ENCODE measurements at places on chromosomes 1 and 21.

DNA sequence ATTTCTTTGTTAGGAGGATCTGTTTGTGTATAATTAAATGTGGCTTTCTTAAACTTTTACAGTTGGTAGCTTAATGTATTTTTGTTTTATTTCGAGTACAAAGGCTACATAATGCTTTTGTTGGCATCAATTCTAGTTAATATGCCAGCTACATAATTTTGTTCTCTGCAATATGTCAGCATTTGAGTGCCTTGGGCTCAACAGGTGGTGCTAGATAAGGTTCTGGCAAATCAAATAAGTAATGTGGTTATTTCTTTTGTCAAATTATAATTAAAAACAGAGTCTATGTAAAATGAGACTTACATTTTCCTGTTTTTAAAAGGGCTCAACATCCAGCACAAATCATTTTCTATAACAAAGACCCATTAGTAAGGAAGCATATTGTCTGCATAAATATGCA is 410.6 kb upstream of the NR5A2 start:
- DNase-seq, result no peak

GRCh38 chr1:87151500-87152421 is 176.9 kb upstream of the LMO4 start:
- peak; percentile 92 for DNase-seq

DNA sequence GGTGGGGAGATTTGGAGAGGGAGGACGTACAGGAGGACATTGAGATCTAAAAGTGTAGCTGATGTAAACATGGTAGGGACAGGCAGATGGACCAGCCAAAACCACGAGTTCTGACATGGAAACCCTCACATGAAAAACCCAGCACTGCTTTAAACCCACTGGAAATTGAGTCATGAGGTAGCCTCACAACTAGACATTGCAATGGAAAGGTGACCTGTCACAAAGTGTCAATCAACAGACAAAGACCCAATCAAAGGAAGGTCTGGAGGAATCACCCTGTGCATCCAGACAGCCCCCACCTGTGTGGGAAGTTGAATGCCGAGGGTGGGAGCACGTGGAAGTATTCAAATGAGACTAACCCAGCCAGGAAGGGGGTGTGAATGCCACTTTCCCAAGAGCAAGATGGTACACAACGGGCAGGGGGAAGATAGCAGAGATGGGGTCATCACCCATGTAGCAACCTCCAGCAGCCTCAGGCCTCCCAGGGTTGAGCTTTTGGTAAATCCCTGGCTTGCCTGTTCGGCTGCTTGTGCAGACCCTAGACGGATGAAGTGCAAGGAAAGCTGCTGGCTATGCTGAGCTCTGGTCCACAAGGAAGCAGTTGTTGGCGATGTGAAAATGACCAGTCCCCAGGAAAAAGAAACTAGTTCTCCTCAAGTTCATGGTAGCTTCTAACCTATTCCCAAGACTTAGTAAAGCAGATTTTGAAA is 5.6 kb downstream of the FCMR start:
- no peak for DNase-seq

DNA sequence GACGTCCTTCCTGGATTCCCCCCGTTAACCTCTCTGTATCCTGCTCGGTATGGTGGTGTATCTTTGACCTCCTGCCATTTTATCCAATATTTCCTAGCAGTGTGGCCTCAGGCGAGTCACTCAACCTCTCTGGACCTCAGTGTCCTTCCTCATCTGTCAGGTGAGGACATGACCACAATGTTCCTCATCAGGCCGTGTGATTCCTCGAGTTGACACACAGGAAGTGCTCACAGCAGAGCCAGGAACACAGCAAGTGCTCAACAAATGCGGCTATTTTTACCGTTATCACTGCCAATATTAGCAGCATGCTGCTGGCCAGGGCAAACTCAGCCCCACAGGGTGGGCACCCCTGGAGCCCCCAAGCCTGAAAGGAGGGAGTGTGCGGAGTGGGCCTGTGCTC is 450.2 kb downstream of the KIF26B start:
- DNase-seq, result peak; percentile 28

DNA sequence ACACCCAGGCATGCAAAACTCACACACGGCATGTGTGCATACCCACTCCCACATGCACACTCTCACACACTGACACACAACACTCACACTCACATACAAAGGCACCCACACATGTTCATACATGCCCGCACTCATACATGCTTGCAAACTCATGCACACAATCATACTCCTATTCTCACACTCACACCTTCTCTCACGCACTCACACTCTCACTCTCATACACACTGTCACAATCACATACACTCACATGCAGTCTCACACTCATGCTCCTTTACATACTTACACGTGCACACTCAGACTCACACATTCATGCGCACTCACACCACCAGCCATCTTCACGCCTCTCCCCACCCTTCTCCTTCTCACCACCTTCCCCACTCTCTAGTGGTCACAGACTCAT is 3.1 kb downstream of the SLC5A9 start:
- no peak for DNase-seq

DNA sequence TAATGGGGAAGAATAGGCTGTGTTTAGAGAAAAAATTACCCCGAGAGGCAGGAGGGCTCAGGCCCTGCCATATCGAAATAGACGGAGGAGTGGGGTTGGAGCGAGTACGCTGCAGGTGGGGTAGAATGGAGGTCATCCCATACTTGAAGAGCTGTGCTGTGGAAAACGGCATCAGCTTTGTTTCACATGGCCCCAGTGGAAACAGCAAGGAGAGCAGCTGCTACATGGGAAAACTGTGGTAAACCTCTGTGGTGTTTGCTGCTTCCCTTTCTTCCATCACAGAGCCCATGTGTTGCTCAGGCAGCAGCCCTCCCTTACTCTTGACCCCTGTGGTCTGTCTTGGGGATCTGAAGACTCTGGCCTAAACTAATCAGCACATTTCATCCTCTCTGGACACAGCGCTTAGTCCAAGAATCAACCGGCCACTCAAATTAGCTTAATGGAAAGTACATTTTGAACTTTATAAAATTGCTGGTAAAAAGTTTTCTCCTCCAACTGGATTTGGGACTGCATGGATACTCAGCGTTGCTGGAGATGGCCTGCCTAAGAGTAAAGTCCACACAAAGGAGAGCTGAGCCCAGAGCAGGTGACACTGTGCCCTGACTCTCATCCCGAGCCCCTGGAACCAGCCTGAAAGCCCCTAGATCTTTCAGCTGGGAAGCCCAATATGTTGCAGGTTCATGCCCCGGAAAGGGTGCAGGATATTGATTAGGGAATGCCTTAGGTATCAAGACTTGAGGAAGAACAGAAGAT is 127.1 kb upstream of the GADD45A start:
- DNase-seq, result peak; percentile 6

GRCh38 chr1:179079113-179079761 is 2.6 kb upstream of the TOR3A start:
- peak; percentile 83 for DNase-seq

DNA sequence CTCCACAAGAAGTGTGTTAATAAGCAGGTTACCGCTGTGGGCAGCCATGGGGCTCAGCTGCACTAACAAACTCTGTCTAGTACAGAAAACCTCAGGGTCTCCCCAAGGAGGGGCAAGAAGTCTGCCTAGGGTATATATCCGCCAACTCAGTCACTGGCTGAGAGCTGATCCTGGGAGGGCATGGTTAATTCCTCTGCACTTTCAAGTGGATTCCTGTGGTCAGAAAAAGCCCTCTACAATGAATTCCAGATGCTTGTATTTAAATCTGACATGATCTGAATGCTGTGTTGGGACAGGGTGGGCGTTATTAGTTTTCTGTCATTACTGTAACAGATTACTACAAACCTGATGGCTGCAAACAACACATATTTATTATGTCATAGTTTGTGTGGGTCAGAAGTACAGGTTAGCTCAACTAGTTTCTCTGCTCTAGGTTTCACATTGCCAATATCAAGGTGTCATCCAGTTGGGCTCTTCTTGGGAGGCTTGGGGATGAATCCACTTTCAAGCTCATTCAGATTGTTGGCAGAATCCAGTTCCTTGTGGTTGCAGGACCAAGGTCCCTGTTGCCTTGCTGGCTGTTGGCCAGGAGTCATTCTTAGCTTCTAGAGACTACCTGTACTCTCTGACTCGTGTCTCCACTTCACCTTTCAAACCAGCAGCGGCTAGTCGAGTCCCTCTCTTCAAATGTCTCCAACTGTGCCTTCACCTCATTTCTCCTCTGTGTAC is 8.0 kb upstream of the SELE start:
- no peak for DNase-seq

DNA sequence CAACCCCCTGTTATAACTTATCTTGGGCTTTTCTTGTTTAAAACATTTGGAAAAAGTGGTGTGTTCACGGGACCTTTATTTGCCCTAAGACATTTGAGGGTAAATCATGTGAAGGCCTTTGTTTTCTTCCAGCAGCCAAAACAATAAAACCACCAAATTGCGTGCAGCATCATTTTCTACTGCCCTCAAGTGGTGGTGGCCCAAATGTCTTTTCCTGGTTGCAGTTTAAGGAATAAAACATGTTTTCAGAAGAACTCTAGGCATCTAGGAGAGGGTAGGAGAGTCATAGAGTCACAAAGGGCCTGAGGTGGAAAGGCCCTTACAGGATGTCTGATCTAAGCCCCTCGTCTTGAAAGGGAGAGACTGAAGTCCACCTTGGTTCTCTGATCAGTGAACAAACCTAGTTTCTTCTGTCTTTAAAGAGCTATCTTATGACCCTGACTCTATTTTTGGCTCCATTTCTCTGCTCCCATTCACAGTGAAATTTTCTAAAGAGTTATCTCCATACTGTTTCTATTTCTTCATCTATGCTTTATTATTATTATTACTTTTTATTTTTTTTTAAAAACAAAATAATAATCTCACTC is 16.0 kb upstream of the EPS15 start:
- peak; percentile 68 for DNase-seq

GRCh38 chr21:14469641-14470040 is 76.5 kb downstream of the SAMSN1 start:
- DNase-seq, result no peak

GRCh38 chr1:236143104-236143948 is 987 bp downstream of the GPR137B start:
- peak; percentile 66 for DNase-seq

- DNase-seq, result no peak
Observed at GRCh38 chr1:204413170-204413535, 1.5 kb upstream of the PPP1R15B start.

DNA sequence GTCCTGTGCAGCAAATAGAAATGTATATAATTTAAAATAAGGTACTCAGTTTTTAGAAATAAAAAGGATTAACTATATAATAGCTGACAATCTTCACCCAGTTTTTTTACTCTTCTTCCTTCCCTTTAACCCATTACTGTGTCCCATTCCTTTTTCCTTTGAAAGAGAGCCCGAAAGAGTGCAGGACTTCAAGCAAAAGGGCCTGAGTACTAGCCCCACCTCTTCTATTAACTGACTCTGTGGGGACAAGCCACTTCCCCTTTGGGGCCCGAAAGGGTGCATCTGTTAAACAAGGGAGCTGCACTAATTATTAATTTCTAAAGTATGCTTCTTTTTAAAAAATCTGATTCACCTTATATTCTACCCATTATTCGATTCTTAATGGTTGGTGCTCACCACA is 3.3 kb downstream of the USP24 start:
- peak; percentile 75 for DNase-seq

- no peak for DNase-seq
Observed at GRCh38 chr1:226725897-226726267, 13.2 kb downstream of the ITPKB start.

GRCh38 chr1:163106364-163106987 is 37.3 kb downstream of the RGS4 start:
- no peak for DNase-seq

- DNase-seq, result no peak
Observed at GRCh38 chr1:42876009-42876408, 29.6 kb downstream of the ZNF691 start.

GRCh38 chr1:151495316-151495715 is 15.9 kb upstream of the CGN start:
- no peak for DNase-seq

DNA sequence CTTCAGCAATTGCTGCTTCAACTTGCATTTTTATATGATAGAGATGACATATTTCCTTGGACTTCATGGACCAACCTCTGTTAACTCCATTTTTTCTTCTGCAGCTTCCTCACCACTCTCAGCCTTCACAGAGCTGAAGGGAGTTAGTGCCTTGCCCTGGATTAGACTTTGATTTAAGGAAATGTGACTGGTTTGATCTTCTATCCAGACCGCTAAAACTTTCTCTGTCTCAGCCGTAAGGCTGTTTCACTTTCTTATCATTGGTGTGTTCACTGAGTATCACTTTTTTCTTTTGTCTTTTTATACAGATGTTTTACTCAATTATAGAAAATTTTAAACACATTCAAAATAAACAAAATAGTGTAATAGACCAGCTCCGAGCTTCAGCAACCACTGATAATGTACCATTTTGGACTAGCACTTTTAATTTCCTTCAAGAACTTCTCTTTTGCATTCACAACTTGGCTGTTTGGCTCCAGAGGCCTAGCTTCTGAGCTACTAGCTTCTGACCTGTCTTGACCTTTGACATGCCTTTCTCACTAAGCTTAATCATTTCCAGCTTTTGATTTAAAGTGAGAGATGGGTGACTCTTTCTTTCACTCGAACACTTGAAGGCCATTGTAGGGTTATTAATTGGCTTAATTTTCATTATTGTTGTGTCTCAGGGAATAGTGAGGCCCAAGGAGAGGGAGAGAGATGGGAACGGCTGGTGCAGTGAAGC is 9.3 kb downstream of the NEK7 start:
- no peak for DNase-seq

GRCh38 chr1:12602659-12603024 is 15.4 kb downstream of the DHRS3 start:
- no peak for DNase-seq

DNA sequence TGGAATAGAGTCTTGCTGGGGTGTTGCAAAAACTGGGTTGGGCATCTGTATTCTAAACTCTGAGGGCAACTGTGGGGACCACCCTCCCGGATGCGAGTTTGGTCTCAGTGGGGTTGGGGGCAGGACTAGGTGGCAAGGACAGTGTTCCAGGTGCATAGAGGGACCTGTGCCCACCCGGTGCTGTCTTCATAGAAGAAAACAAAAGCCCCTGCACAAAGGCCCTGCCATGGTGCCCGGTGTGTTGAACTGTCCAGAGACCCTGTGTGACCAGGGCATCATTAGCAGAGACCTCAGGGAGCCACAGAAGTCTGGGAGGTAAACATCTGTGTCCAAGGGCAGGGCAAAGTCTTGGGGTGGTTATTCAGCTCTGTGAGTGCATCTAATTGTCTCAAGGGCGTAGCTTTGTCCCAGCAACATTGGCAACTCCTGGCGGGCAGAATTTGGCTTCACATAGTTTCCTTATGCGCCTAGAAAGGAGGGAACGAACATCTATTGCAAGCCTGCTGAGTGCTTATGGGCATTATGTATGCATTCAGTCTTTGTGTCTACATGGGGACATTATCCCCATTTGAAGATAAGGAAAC is 72.2 kb upstream of the IFFO2 start:
- no peak for DNase-seq

DNA sequence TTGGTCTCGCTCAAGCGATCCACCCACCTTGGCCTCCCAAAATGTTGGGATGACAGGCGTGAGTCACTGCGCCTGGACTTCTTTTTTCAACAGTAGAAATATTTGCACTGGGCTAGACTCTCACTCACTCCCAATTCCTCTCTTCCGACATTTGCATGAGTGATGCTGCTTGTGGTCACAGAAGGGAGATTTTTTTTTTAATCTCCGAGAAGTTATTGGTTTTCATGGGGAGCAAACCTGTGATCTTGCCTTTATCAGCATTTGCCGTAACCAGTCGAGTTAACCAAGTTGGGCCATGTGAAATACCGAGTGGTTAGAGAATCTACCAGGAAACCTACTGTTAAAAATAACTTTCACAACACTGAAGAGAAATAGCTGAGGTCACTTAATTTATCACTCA is 21.1 kb downstream of the ERG start:
- DNase-seq, result peak; percentile 36

- DNase-seq, result no peak
Observed at GRCh38 chr1:8076176-8076575, 50.1 kb upstream of the ERRFI1 start.

All from NB4 (cell line).